ENCODE measurements at places on chromosomes 12 and 14.

DNA sequence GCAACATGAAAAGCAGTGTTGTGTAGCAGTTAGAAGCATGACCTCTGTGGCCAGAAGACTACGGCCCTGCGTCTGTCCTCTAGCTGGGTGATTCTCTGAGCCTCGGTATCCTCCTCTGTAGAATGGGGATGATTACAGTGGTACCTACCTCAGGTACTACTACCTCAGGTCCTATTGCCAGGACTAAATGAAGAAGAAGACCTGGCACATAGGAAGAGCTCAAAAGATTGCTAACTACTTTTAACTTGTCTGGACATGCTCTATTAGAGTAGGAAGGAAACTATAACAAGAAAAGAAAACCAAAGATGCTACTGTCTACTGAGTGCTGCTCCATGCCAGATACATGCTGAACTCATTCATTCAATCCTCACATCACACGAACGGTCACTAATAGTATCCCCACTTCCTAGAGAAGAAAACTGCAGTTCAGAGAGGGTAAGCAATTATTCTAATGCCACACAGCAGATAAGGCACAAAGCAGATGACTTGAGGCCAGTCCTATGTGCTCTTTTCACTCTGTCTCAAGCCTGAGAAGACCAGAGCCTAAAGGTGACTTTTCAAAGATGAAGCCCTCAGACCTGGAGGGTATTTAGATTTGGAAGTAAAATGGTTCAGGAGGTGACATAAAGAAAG, 108.1 kb upstream of the HIF1A start:
- DNase-seq: no peak

- no peak for DNase-seq
These were observed 285.5 kb upstream of the SFSWAP start for GRCh38 chr12:131425112-131426075.

DNA sequence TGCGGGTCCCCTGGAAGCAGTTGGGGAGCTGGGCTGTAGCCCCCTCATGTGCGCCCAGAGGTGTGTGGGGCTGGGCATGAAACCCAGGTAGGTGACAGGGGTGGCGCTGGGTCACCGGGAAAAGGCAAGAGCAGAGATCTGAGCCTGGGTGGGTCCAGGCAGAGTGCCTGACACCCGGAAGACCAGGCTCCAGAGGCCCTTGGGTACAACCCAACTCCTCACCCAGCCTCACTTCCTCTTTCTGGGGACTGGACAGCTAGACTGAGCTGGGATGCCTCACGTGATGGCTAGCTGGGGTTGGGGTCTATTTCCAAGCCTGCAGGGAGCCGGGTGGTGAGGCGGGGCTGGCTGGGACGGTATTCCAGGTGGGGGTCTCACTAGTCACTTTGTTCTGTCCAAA, 16.3 kb upstream of the CYP46A1 start:
- no peak for DNase-seq

- no peak for DNase-seq
These were observed 3.1 kb downstream of the FUT8 start for GRCh38 chr14:65415613-65416012.

DNA sequence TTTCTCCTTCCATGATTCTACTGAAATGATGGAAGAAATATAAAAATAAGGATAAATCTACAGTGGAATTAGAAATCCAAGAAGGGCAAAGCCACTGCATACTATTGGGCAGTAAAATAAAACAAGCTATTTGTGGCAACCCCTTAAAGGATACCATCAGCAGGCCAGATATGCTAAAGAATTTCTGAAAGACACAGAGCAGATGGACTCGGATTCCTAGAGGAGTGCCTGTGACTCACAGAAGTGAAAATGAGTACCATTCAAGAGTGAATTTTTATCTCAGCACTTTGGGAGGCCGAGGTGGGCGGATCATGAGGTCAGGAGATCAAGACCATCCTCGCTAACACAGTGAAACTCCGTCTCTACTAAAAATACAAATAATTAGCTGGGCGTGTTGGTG, 318.1 kb downstream of the LRIG3 start:
- DNase-seq: no peak

DNA sequence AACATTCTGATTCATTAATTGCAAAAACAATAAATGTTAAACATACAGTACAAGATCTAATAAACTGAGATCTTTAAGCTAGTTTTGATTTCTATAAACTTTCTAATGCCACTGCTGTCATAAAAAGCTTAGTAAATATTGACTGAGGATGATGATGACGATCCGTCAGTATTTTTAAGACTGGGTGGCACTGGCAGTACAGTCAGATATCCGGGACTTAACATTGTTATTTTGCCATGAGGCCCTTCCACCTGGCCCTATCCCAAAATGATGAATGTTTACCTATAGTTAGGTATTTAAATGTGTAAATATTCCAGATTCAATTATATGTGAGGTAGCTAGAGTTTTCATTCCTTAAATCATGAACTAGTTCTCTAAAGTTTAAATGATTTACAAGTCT, 158.5 kb downstream of the FOXA1 start:
- no peak for DNase-seq

- peak; percentile 20 for DNase-seq
These were observed 704 bp downstream of the ATP2B1 start for GRCh38 chr12:89707703-89708564.

DNA sequence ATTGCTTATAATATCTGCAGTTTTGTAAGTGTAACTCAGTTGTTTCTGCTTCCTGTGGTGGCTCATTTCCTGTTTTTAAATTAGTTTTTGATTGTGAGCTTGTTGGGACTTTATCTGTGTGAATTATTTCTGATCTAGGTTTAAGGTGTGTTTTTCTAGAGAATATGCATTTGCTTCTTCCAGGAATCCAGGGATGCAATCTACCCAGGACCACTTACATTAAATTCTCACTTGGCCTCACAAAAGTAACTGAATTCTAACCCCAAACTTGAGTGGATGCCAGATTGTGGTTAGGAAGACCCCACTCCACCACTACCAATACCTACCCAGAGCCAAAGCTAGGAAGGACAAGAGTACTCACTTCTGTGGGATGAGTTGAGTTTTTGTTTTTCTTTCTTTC, 11.9 kb downstream of the STYX start:
- no peak for DNase-seq

GRCh38 chr14:74583689-74584434, 28.2 kb downstream of the LTBP2 start:
- DNase-seq: peak; percentile 92

GRCh38 chr14:96254687-96255086, 1.3 kb upstream of the BDKRB1 start:
- DNase-seq: no peak

- DNase-seq: peak; percentile 89
These were observed 249.2 kb upstream of the PWP1 start for GRCh38 chr12:107436376-107436775.

DNA sequence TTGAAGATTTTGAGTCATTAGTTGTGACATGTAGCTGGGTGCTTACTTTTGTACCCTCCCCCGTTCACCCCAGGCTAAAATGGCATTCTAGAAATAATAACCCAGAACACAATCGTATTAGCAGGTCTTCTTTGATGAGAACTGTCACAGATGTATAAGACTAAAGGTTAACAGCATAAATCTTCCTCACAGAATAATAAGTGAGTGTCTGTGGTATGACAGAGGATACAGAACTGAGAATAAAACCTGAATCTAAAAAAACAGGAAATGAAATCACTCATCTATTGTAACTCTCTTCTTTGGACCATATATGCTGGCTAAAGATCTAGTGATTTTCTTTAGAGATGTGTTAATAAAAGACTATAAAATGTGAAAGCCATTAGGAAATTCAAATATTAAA, 746.6 kb downstream of the LRFN5 start:
- no peak for DNase-seq

GRCh38 chr14:55146425-55146824, 17.4 kb downstream of the LGALS3 start:
- DNase-seq: no peak

GRCh38 chr12:69150796-69151127, 88.6 kb upstream of the CPSF6 start:
- DNase-seq: no peak

Data from mammary epithelial cell (primary cell).